ENCODE measurements at places on chromosomes 2 and 18.

DNA sequence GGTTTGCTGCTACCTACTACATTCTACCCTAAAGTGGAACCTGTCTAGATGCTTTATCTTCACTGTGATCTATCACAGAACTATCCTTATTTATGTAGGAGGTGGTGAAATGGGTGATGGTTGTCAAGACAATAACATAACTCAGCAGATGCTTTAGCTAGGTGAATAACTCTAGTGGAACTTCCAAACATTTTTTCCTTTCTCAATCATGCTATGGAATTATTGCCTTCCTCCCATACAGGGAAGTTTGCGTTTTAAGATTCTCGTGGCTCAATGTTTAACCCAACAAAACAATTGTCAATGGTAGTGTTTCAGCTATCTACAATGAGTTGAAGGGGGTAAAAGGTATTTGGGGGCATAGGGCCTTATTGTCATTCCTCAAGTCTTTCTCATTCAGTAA lies 82.6 kb upstream of the GLI2 start:
- no peak for DNase-seq

DNA sequence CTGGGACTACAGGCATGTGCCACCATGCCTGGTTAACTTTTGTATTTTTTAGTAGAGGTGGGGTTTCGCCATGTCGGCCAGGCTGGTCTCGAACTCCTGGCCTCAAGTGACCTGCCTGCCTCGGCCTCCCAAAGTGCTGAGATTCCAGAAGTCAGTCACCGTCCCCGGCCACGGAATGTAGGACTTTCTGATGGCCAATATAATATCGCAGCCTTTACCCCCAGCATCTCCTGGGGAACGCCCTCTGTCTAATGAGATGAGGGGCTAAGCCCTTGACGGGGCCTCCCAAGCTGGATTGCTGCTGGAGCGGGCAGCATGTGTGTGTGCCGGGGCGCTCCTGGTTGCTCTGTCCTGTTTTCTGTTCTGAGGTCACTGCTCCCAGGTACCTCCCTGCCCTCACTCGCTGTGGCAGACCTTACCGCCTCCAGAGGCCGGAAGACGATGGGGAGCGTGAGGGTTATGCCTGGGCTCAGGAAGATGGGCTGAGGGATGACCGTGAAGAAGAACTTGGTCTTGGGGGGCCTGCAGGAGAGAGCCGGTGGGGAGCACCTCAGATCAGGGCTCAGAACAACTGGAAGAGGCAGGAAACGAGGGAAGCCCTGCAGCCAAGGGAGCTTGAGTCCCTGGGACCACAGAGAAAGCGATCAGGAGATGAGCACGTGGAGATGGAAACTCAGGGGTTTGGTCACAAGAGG lies 9.1 kb downstream of the CFAP65 start:
- no peak for DNase-seq

GRCh38 chr2:200405599-200406298 lies 99.3 kb downstream of the SPATS2L start:
- no peak for DNase-seq

GRCh38 chr2:36677386-36677785 lies 19.1 kb upstream of the VIT start:
- DNase-seq: no peak

DNA sequence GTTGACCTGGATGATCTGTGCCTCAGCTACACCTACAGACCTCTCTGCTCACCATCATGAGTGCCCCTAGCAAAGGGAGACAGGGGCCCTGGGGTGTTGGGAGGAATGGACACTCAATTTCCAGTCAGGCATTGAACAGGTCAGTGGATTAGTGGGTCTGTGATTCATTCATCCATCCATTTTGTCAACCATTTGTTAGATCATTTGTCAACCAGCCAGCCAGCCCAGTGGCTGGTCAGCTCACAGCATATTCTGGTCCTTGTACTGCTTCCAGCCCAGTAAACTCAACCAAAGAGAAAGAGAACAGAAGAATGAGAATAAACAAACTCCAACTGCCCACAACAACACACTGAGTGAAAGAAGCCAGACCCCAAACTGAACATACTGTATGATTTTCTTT lies 4.6 kb upstream of the KLF11 start:
- DNase-seq: no peak

GRCh38 chr2:192087398-192087958 lies 107.3 kb downstream of the TMEFF2 start:
- no peak for DNase-seq
